ENCODE measurements at places on chromosomes 11 and 22.

DNA sequence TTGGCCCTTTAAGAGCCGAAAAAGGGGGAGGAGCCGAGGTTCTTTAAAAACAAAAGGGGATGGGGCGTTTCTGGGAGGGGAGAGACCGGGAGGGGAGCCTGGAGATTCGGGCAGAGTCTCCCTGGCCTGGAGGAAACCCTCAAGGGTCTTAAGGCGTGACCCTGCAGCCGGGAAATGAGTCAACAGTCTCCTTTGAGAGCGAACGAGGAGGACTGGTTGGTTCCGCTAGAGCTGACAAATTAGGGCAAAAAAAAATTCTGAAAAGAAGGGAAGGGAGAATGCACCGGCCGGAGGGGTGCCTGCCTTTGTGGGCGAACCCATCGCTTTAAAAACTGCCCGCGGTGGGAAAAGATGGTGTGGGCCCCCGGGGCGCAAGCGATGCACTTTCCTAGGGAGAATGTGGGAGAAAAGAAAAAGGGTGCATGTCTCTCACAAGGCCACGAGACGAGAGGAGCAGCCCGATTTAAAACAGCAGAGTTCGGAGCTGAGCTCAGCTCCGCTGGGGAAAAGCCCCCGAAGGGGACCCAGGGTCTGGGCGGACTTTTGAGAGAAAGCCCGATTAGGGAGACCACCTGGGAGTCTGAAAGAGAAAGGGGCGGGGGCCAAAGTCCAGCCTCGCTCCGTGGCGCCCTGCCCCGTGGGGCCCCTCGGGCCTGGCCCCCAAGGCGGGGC is 874 bp downstream of the ZFTA start:
- DNase-seq: no peak

- DNase-seq: no peak
Measured at GRCh38 chr11:32366666-32367065, 68.7 kb downstream of the WT1 start.

GRCh38 chr11:95453616-95454171 is 222.7 kb upstream of the SESN3 start:
- DNase-seq: no peak

DNA sequence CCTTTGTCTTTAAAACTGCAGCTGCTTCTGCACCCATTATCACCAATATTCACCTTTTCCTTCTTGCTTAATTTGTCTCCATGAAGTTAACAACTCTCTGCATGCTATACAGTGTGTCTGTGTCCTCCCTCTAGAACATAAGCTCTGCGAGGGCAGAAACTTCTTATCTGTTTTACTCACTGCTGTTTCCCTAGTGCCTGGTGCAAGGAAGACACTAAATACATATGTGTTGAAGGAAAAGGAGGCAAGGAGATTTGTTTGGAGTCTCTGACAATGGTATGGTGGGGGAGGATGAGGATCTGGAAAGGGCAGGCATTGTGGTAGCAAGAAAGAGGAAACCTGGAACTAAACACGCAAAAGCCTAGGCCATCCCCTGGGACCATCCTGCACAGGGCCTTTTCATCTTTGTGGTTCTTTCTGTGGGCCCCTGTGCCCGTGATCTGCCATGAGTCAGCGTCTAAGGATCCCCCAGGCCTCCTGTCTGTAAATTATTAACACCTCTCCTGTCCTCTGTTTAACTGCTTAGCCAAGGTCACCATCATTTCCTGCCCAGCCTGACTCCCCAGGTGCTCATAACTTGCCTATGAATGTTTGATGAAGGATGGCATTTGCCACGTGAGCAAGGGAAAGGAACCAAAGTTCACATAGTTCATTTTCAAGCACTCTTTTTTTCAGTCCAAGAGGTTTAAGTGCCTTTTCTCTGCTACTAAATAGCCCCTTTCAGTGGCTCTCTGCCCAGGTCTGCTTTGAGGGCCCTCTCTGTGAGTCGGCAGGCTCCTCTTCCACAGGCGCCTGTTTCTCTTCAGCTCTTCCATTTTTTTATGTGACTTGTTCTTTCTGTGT is 131.1 kb downstream of the RASSF10 start:
- peak; percentile 59 for DNase-seq

DNA sequence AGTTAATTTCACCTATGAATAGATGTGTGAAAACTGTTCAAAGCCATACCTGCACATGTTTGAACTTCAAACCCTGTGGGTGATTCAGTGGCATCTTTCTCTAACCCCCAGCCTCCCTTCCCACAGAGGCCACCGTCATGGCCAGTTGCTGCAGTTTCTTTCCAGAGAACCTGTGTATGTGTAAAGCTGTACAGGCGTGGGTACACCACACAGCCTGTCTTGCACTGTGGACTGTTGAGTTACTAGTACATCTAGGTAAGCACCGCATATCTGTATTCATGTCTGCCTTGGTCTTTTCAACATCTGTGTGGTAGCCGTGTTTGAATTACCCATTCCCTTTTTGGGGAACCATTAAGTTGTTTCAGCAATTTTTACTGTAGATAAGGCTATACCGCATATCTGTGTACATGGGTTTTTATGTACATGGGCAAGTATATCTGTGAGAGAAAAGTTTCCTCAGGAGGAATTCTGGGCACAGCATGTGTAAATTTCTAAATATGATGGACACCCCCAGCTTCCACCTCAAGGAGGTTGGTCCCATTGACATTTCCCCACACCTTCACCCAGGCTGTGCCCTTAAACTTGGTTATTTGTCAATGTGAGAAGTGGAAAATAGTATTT is 13.9 kb downstream of the NEAT1 start:
- no peak for DNase-seq

- no peak for DNase-seq
Measured at GRCh38 chr22:30180616-30181015, 65.9 kb downstream of the LIF start.

DNA sequence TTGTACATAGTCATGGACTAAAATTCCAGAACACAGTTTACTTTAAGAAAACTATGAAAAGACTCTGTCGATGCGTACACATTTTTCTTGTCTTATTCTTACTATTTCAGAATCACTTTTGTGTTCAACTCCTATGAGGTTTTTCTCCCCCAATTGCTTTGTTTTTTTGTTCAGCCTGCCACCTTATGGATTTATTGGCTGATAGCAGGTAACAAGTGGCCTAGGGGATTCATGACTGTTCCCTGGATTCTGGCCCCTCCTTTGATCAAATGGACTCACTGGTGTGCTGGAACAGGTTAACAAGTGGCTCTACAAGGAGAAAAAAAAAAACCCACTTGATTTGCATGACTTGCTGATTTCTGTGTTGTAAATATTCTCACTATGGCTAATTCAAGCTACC is 10.6 kb downstream of the MMP20 start:
- no peak for DNase-seq

- DNase-seq: peak; percentile 35
Measured at GRCh38 chr11:30917859-30918478, 331.8 kb upstream of the MPPED2 start.

DNA sequence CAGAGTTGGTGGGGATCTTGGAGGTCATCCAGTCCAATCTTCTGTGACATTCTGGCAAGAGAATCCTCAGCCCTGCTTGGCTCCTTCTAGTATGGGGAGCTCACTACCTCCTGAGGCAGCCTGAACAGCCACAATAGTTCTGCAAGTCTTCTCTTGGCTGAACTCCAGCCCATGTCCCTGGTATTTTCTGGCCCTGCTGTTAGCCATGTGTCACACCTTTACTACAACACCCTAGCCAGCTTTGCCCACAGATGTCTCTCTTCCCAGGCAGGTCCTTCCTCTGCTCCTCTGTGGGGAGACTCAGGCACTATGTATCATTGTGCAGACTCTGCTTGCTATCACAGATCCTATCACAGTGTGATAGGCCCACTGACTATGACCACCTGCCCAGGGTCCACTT is 297.7 kb downstream of the CTTN start:
- no peak for DNase-seq

DNA sequence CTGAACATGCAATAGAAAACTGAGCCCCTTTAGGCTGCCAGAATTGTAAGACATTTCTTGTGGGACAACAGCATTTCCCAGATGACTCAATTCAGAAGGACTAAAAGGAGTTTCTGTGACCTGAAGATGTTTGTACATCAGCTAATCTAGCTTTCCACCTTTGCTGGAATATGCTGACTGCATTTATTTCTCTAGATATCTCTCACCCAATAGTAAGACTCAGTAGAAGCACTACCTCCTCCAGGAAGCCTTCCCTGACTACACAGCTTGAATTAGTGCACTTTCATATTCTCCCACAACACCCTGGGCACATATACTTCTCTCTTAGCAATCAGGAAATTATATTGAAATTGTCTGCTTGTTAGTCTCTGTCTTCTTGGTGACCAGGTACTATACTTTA is 98.1 kb upstream of the BLID start:
- DNase-seq: no peak

DNA sequence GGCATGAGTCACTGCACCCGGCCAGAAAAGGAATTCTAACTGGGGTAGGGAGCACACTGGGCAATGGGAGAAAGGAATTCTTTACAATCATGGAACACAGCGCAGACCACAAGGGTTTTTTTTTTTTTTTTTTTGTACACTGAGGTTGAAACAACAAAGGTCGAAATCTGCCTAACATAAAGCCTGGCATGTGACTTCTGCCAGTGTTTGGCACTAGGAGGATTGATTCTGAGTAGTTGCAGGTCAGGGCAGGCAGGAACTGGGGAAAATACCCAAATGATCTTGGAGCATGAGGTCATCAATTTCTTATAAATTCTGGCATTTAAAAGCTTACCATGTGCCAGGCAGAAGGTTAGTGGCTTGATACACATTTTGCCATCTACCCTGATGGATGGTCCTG is 202.0 kb upstream of the SNX19 start:
- no peak for DNase-seq

All from renal cortex interstitium (tissue), 15 donors.